Stimulated activated CD8-positive, alpha-beta memory T cell treated with anti-CD3 and anti-CD28 coated beads, Interleukin-4, amount 100 ng/mL, for 1 hour (primary cell): ENCODE measurements at places on chromosomes 1 and 21.

GRCh38 chr1:18633422-18634155 is 2.9 kb downstream of the PAX7 start:
- DNase-seq = no peak

- DNase-seq = no peak
Observed at GRCh38 chr1:102186536-102186935, 189.8 kb upstream of the OLFM3 start.

DNA sequence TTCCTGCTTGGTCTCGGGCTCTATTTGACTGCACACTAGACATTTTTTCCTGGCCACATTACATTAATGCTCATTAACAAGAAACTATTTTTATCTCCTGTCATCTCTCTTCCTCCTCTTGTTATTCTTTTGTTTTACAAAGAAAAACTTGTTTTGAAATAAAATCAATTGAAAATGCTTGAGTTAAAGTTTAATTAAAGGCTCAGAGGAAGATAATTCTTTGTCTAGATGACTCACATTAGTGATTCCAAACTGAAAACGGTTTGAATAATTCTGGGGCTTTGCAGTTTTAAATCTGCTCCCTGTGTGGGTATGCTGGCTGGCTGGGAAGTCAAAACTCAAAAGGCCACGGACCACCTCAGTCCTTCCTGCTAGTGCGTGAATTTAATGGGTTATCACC is 29.6 kb downstream of the RGS5 start:
- DNase-seq = no peak

- DNase-seq = no peak
Observed at GRCh38 chr1:234578735-234579134, 31.2 kb downstream of the IRF2BP2 start.

DNA sequence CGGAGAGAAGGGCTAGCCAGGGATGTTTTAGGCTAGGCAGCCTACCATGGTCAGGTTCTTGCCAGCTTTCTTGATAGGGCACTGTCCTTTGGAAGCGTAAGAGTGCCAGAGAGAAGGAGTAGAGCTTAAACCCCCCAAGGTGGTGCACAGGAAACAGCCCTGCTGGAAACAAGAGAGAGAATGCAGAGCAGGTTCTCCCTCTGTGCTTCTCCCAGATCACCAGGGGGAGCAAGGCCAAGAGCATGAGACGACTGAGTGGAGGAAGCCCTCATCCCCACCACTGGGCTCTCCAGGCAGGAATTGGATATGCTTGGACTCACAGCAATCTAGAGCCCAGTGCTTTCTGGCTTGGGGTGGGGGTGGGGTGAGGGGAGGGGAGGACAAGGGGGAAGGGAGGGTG is 49.8 kb downstream of the ATP2B4 start:
- no peak for DNase-seq

DNA sequence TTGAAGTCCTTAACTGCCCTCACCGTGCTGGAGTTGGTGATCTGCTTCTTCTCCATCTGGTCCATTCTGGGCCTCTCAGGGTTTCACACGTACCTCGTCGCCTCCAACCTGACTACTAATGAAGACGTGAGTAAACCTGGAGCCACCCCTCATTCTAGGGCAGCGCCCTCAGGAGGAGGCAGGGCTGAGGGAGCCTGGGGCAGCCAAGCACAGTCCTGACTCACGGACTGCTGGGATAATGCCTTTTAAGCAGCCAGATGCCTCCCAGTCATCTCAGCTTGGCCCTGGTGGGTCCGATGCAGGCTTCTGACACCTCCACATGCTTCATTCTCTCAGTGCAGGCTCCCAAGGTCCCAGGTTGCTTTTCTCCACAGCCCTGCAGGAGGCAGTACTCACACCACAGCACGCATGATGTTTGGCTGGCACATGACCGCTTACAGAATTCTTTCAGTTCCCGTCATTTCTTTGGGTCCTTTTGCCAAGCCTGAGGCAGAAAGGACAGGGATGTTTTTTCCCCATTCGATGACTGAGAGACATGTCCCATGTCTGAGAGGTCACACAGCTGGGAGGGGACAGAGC is 11.8 kb upstream of the SFN start:
- no peak for DNase-seq

DNA sequence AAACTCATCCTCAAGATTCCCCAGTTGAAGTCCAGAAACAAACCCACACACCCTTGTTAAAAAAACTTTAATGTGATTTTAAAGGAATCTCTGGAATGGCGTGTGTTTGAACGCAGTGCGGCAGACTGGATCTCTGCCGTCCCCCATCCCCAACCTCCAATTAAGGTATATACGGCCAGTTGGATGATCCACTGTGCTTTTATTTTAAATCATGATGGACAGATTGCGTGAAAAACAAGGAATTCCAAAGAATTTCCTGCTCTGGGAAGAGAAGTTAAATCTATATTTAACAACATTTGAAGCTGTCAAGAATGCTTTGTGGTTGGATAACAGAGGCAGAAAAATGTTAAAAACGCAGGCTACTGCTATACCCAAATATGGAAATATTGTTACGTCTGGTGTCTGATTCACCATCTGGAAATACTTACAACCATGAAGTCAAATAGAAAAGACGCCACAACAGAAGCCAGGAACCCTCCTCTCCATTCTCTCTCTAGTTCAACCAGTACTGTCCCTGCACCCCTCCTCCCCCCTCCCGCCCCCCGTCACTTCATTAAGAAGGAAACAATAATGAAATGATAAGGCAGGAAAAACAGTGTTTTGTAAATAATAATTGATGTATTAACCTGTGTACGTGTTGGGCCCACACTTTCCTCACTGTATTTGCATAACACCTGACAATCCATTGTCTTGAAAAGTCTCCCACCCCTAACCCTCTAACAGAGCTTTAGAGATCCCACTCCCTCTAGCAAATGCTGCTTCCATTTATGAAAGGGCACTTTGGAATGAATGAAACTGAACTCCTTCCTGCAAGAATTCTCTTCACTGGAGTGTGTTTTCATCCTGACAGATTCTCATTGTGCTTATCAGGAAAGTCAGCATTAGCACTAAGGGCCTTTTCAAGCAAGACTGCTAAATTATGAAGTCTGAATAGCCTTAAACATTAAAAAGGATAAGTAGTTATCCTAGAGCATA is 2.0 kb upstream of the CCN1 start:
- DNase-seq = no peak

GRCh38 chr1:52127181-52128180 is 14.4 kb upstream of the ZFYVE9 start:
- no peak for DNase-seq

GRCh38 chr1:47411436-47411835 is 4.6 kb upstream of the FOXE3 start:
- no peak for DNase-seq

GRCh38 chr1:232481091-232481490 is 148.8 kb downstream of the SIPA1L2 start:
- no peak for DNase-seq

DNA sequence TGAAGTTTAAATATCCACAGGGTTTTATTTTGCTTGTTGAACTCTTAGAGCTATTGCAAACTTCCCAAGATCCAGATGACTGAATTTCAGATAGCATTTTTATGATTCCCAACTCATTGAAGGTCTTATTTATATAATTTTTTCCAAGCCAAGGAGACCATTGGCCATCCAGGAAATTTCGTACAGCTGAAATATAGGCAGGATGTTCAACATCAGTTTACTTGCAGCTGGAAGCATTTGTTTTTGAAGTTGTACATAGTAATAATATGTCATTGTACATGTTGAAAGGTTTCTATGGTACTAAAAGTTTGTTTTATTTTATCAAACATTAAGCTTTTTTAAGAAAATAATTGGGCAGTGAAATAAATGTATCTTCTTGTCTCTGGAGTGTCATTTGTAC is 32.8 kb upstream of the DDR2 start:
- DNase-seq = no peak

- DNase-seq = no peak
Observed at GRCh38 chr1:205927247-205927646, 16.0 kb downstream of the SLC26A9 start.

DNA sequence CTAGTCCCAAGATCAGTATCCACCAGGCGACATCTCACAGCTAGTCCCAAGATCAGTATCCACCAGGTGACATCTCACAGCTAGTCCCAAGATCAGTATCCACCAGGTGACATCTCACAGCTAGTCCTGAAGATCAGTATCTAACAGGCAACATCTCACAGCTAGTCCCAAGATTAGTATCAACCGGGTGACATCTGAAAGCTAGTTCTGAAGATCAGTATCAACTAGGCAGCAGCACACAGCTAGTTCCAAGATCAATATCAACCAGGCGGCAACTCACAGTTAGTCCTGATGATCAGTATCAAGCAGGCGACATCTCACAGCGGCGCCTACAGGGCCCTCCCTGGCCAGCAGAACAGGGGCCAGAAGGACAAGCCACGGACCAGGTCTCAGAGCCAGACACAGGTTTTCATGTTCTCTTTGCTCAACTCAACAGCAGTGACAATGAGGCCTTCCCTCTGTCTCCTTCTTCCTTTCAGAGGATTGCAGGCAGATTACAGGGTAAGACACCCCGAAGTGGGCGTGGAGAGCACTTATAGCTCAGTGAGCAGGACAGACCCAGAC is 32.5 kb downstream of the NPHP4 start:
- DNase-seq = no peak

DNA sequence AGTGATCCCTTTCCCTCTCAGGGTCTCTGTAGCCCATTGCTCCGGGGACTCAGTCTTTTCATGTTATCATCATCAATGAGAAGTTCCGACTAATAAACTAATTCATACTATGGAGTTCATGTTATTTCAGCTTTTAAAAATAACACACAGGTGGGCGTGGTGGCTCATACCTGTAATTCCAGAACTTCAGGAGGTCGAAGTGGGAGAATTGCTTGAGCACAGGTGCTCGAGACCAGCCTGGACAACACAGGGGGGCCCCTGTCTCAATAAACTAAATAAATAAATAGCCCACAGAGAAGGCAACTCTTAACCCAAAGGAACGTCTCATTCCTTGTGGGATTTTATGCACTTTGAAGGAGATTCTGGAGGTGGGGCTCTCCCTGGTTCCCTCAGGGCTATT is 14.5 kb downstream of the MYBPH start:
- DNase-seq = no peak

DNA sequence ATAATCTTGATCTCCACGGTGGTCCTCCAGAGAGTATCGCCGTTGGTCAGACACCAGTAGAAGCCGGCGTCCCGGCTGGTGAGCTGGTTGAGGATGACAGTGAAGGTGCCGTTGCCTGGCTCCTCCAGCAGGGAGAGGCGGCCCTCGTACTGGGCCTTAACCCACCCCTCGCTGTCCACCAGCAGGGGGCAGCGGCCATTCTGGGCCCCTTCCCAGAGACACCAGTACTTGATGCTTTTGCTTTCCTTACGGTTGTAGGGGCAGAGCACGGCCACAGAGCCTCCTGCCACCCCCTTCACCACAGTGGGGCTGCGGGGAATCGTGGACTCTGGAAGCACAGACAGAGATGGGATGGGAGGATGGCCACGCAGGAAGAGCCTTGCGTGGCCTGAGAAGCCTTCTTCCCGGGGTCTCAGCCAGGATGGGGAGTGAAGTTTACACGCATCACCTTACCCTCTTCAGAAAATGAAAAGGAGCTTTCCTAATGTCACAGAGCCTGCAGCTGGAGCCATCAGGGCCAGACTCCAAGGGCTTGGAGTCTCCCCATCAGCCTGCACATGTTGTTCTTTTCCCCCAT is 10.7 kb downstream of the PIGR start:
- DNase-seq = no peak

DNA sequence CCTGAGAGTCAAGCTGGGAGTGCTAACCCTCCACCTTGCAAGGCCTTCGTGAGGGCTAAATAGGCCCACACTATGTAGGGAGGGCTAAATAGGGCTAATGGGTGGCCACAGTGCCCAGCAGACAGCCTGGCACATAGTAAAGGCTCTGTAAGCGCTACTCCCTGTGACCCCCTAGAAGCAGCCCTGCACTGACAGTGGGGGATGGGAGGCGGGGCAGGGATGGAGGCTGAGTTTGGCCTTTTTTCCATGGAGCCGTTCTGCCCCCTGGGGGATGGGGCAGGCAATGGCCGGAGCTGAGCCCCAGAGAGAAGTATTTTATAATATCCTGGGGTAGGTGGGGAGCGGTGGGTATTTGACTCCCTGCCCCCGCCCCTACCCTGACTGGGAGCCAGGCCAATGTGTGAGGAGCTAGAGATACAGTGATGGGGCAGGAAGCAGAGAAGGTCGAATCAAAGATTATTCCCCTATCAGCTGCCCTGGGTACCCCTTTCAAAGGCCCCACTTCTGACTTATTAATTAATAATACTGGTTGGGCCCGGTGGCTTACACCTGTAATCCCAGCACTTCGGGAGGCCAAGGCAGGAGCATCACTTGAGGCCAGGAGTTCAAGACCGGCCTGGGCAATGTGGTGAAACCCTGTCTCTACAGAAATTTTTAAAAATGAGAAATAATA is 42.3 kb downstream of the LACTBL1 start:
- DNase-seq = no peak

DNA sequence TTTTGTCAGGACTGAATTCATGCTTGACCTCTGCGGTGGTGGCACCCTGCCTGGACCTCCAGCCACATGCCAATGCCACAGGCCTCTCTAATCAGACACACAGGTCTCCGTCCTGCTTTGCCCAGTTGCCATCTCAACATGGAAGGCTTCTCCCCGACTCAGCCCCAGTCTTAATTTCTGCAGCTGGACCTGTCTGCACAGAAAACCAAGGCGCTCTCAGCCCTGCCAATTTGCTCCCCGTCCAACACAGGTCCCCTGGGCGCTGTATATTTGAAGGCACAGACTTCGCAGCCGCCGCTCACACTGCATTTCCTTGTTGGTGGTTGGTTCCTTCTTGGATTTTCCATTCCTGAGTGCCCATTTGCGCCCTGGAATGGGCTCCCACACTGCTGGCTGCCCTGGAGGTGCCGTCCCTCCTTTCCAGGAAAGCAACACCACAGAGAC is 28.0 kb upstream of the PLEKHG5 start:
- no peak for DNase-seq

DNA sequence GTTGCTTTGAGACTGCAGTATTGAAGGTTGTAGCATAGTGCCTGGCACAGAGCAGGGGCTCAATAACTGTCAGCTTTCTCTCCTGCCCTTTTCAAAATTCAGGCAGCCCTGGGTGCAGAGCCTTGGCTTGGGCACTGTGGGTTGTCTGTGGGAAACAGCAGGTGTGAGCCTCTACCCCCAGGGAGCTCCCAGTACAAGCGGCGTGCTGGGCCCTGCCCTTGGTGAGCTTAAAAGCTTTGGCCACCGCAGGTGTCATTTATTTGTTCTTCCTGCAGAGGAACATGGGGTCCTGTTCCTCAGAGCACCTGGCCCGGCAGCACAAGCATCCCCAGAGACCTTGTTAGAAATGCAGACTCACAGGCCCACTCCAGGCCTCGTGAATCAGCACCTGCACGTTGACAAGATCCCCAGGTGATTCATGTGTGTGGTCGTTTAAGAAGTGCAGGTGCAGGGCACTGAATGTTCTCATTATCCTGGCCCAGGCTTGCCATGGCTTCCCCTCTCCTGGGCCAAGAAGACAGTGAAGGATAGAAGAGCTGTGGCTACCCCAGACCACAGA is 29.9 kb upstream of the IGSF21 start:
- no peak for DNase-seq

GRCh38 chr1:117467336-117467735 is 100.1 kb downstream of the MAN1A2 start:
- DNase-seq = no peak

DNA sequence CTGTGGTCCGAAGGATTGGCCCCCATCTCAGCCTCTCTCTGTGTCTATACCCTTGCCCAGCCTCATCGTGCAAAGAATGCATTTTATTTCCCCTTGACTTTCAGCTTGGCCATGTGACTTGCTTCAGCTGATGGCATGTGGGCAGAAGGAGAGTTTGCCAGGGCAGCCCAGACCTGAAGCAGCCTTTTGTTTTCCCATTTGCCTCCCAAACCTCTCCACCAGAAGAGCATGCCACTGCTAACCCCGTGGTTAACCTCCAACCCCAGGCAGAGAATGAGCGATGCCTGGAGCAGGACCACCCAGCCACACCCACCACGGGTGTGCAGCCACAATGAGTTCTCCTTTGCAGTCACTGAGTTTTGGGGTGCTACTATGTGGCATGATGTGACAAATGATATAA is 136.4 kb downstream of the SETD4 start:
- no peak for DNase-seq
